NCI-H1092 (cell line): ENCODE measurements at places on chromosomes 1 and 21.
A peak's percentile ranks its signal among the peaks of the same experiment; 100 is the strongest.

GRCh38 chr1:206674745-206675175, 9.9 kb upstream of the MAPKAPK2 start:
- DNase-seq = no peak

DNA sequence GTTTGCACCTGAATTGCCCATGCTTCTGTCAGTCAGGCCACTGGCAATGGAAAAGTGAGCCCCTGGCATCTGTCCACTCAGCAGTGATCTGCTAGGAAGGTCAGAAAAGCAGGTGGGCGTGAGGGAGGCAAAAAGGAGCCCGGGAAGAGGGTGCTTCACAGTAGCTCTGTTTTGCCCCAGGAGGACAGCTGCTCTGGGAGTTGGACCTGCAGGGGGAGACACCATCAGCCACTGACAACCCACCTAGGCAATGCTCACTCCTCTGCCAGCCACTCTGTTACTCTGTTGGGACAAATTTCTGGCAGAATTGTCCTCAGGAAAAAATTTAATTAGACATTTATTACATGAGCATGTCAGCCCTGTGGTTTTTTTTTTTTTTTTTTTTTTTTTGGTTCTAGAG, 146.4 kb downstream of the LRIG2 start:
- DNase-seq = no peak

- no peak for DNase-seq
Measured at GRCh38 chr1:47469910-47470309, 32.1 kb downstream of the FOXD2 start.

DNA sequence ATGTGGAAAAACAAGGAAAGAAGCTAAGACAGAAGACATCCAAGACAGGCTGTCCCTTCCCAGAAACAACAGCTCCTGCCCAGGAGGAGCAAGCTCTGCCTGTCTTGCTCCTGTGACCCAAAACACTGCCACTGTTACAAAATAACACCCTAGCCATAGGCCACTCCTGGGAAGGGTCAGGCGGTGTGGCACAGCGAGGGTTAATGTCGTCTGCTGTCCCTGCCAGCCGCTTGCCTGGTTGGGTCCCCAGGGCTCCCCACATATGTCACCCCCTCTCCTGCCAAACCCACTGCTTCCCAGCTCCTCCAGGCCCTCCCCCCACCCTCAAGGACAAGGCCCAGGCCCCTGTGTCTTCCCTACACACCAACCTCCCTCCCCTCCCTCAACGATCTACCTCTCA, 3.9 kb upstream of the NHLH1 start:
- no peak for DNase-seq

GRCh38 chr1:215657047-215657446, 89.9 kb downstream of the KCTD3 start:
- DNase-seq = no peak

GRCh38 chr1:24018611-24019580, 38.8 kb upstream of the SRSF10 start:
- no peak for DNase-seq

- DNase-seq = no peak
Measured at GRCh38 chr1:31199949-31200348, 39.7 kb downstream of the NKAIN1 start.

DNA sequence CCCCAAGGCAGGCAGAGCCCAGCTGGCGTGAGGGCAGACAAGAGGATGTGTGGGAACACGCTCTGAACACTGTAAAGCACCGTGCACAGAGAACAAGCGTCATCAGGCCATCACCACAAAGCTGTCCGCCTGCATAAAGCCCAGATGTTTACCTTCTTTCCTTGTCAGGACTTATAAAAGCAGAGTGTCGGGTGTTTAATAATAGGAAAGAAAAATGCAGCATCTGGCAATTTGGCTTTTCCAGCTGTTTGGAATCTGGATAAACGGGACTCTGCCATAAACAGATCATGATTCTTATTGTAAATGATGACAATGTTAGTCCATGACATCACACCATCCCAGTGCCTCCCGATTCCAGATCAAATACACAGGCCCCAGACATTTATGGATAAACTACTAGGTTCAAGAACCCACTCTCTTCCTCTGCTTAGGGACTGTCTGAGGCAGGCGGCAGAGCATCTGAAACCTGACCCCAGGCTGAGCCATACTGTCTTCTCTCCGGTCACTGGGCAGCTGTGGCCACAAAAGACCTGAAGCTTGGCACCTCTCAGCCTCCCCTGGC, 4.2 kb downstream of the GLIS1 start:
- no peak for DNase-seq

- DNase-seq = no peak
Measured at GRCh38 chr21:40905251-40905650, 58.3 kb upstream of the DSCAM start.

DNA sequence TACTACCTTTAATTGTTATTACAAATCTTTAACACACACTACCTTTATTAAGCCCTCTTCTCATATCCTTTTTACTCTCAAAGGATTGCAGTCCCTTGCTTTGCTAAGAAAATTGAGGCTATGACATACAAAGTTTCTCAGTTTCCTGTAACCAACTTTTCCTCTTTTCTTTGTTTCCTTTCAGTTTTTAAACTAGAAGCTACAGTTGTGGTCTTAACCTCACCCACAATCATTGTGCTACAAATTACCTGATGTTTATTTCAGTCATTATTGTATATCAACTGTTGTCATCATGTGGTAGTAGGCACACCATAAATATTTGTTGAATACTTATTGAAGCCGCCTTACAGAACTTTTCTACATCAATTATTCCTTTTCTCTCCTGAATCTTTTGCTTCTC, 51.8 kb downstream of the SLAMF6 start:
- no peak for DNase-seq

DNA sequence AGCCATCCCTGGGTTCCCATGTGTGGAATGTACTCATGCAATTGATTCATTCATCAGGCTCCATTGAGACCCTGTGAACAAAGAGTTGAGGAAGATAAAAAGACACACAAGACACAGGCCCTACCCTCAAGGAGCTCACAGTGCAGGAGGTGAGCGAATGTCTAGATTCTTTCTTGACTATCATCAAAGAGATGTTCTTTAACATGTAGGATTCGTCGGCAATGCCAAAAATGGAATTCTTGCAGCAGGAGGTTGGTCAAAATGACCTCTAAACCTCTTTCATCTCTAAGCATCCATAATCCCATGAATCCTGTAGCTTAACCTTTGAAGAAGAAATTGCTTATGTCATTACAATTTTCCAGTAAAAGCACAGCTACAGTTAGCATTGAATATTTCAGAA, 27.9 kb upstream of the TTF2 start:
- no peak for DNase-seq

DNA sequence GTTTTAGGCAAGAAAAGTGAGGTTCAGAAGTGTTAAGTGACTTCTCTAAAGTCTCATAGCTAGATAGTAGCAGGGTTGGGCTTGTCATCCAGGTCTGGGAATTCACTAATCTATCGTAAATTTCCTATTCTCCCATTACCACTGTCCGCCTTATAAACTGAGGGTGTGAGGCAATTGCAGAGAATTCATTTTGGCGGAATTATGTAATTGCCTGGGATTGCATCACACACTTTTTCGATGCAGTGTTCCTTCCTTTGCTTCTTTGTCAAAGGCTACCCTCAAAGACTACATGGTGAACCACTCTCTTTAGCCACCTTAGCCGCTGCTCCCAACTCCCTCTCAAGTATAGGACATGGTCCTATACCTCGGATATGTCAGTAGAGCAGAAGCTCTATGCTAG, 19.1 kb downstream of the SELP start:
- DNase-seq = no peak

GRCh38 chr1:3192361-3192760, 123.4 kb downstream of the PRDM16 start:
- no peak for DNase-seq

GRCh38 chr1:4961935-4962645, 307.7 kb downstream of the AJAP1 start:
- DNase-seq = no peak

GRCh38 chr1:91651661-91652071, 151.0 kb downstream of the CDC7 start:
- DNase-seq = no peak

DNA sequence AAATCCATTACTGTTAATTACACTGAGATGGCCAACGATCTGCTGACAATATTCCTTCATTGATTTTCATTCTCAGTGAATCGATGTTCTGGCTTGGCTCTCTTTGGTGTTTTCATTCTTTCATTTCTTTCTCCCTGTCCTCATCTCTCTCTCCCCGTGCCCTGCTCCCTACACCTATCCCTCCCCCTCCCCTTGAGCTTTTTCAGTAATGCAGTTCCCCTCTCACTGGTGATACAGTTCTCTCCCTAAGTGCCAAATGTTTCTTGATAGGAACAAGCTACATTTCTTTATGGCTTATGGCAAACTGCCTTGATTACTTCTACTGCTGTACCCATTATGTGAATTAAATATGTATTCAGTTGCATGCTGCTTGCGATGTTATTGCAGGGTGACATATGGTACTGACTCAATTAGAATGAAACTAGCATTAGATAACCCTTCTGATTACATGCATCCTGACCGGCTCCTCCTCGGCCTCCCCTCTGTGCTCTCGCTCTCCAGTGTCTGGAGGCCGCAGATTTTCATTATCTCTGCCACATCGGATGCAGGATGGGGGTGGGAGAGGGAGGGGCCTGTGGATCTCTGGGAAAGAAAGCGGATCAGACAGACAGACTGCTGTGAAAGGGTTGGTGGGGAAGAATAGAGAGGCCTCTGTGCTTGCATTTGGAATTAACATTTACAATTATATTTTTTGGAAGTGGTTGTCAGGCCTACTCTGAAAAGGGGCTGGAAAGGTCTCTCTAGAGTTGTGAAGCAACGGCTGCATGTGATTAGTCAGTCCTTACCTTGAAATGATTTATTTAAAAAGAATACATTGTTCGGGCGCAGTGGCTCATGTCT, 130.9 kb downstream of the PBX1 start:
- DNase-seq = peak; percentile 40

- DNase-seq = peak; percentile 31
Measured at GRCh38 chr1:115807723-115808122, 33.2 kb downstream of the NHLH2 start.

- DNase-seq = no peak
Measured at GRCh38 chr1:155012776-155013602, 10.4 kb downstream of the ZBTB7B start.

DNA sequence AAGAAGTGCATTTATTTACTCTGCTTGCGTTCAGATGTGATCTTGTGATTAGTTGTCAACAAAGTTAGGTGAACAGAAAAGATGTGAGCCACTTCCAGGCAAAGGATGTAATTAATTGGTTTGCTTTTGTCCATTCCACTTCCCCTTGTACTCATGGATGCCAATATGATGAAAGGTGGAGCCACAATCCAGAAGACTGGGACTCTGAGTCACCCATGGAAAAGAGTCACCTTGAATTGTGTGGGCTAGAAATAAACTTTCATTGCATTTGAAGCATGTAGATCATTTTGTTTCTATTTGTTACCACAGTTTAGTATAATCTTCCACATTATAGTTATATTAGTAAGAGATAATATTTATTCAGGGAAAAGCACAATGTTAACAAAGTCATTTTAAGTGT, 684.2 kb downstream of the LTN1 start:
- DNase-seq = no peak

DNA sequence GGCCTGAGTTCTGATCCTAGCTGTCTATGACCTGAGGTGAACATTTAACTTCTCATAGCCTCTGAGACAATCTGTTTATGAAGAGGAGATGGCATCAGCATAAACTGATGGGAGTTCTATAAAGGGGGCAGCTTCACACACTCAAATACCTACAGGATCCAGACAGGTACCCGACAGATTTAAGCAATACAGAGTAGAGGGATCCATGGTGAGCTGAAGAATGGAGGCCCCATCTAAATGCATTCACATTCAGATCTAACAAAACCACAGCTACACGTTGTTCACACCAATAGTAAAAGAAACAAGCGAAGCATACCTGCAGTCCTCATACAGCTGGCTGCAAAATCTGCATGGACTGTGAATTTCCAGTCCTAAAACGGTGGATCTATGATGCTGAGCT, 48.7 kb upstream of the ESRRG start:
- DNase-seq = no peak

DNA sequence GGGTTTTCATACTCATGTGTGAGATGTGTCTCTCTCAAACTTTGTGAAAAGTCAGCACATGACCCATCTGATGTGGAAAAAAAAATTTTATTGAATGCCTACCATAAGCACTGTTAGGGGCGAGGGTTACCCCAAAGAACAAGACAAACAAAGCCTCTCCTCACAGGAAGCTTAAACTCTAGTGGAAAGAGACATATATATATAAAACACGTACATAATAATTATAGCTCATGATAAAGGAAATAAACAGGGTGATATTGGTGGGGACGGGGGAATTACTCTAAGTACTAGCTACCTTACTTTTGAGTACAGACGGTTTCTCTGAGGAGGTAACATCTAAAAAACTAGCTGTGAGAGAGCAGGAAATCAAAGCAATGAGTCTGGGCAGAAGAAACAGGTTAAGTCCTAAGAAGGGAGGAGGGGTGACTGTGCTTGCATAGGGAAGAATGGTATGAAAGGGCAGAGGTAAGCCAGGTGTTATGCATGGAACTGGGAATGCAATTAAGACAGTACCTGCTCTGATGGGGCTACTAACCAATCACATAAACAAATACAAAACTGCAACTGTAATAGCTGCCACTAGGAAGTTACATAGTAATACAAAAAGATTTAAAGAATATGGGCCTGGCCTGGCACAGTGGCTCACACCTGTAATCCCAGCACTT, 4.5 kb downstream of the LIN9 start:
- no peak for DNase-seq

- DNase-seq = peak; percentile 59
Measured at GRCh38 chr21:46229133-46229922, 754 bp upstream of the LSS start.

DNA sequence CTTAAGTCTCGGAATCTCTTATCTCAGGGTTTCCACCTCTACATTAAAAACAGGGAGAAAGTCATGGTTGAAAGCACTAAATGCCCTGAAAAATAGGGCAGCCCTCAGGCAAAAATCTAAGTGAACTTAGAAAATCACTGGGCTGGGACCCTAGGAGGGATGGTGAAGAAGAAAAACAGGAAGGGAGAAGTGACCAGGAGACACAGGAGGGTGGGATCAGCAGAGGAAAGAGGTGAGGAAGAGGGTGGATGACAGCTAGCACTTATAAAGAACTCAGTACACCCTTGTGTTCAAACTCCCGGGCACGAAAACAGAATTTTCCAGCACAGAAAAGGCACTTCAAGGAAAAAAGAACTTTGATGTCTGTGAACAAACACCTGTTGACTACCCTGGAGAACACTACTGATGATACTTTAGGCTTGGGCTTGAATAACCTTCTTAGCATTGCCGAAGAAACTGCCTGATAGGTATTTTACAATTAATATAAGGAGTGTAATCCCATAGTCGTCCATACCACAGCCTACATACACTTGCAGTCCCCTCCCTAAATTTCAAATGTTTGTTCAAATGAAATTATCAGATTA, 2.0 kb downstream of the CHML start:
- DNase-seq = no peak

GRCh38 chr1:84583648-84584047, 9.4 kb upstream of the CTBS start:
- no peak for DNase-seq

- no peak for DNase-seq
Measured at GRCh38 chr21:33403786-33404585, 773 bp downstream of the IFNGR2 start.
